ENCODE measurements at places on chromosomes 7 and 10.

DNA sequence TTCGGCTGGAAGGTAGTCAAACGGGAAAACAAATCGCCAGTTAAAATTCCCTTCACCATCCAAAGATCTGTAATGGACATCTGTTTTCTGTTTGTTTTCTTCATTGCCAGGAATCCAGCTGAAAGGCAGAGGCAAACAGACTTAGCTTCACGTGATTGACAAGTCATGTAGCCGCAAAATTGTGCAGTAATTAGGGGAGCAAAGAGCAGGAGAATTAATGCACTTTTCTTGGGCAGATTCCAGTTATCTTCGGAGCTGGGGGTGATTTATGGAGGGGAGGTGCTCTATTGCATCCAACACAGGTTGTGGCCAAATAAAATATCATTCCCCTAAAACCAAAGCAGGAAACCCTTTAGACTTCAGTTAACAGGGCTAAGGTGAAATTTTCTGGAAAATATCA lies 162.2 kb downstream of the MYOF start:
- no peak for DNase-seq

DNA sequence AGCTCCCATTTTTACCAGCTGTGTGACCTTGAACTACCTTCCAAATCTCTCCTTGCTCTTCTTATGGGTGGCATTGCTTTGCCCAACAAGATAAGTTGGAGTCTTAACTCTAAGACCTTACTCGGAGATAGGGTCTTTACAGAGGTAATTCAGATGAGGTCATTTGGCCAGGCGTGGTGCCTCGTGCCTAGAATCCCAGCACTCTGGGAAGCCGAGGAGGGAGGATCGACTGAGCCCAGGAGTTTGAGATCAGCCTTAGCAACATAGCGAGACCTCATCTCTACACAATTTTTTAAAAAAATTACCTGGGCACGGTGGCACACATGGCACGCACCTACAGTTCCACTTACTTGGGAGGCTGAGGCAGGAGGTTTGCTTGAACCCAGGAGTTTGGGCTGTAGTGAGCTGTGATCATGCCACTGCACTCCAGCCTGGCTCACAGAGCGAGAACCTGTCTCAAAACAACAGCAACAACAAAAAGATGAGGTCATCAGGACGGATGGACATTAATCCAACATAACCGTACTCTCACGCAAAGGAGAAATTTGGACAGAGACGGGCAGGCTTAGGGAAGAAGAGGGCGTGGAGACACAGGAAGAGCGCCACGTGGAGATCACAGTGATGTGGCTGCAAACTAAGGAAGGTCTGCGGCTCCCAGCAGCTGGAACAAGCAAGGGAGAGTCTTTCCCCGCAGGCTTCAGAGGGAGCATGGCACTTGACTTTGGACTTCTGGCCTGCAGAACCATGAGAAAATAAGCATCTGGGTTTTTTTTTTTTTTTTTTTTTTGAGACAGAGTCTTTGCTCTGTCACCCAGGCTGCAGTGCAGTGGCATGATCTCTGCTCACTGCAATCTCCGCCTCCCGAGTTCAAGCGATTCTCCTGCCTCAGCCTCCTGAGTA lies 122.3 kb upstream of the CARD11 start:
- DNase-seq = no peak

- no peak for DNase-seq
Measured at GRCh38 chr7:131503639-131504038, 52.8 kb downstream of the PODXL start.

- no peak for DNase-seq
Measured at GRCh38 chr10:122083478-122084025, 94.6 kb downstream of the TACC2 start.

DNA sequence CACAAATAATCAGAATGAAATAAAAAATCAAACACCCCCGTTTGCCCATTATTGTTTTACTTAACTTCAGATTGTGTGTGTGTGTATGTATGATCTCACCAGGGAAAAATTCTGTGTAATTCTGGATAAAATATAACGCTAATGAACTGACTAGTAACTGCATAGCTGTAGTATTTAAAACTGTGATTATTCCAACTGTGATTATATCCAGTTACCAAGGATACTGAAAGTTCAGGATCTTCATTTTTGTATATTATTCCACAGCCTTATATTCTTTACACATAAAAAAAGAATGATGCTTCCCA lies 2.9 kb downstream of the TWIST1 start:
- DNase-seq = no peak

GRCh38 chr10:70550459-70550858 lies 52.1 kb downstream of the PRF1 start:
- no peak for DNase-seq

- DNase-seq = no peak
Measured at GRCh38 chr7:30727061-30727945, 24.6 kb upstream of the INMT start.

- no peak for DNase-seq
Measured at GRCh38 chr10:43323245-43323644, 48.2 kb upstream of the FXYD4 start.

Data from HAP-1 (cell line).